ENCODE measurements at places on chromosomes 3 and 15.
A peak's percentile ranks its signal among the peaks of the same experiment; 100 is the strongest.

DNA sequence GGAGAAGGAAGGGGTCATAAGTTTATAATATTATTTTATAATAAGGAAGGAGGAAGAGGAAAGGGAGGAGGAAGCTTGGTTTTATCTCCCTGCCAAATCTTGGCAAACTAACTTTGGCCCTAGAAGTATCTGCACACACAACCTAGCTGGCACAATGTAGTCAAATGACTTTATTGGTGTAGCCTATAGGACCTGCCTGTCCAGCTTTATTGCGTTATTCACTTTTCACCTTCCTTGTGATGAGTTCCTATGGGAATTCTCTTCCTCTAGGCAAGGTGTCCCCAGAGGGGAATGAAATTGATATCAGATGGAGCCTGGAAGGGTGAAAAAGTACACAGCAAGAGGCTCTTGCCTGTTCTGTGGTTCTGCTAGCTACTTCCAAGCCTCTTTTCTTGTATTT is 111.2 kb upstream of the SLC25A36 start:
- DNase-seq, result no peak

GRCh38 chr15:63749330-63749942 is 84.3 kb downstream of the HERC1 start:
- no peak for DNase-seq

- DNase-seq, result no peak
Measured at GRCh38 chr3:113508966-113509365, 6.0 kb downstream of the SPICE1 start.

GRCh38 chr3:115961380-115961779 is 338.1 kb downstream of the GAP43 start:
- DNase-seq, result no peak

- DNase-seq, result no peak
Measured at GRCh38 chr3:197372047-197372661, 73.7 kb upstream of the DLG1 start.

DNA sequence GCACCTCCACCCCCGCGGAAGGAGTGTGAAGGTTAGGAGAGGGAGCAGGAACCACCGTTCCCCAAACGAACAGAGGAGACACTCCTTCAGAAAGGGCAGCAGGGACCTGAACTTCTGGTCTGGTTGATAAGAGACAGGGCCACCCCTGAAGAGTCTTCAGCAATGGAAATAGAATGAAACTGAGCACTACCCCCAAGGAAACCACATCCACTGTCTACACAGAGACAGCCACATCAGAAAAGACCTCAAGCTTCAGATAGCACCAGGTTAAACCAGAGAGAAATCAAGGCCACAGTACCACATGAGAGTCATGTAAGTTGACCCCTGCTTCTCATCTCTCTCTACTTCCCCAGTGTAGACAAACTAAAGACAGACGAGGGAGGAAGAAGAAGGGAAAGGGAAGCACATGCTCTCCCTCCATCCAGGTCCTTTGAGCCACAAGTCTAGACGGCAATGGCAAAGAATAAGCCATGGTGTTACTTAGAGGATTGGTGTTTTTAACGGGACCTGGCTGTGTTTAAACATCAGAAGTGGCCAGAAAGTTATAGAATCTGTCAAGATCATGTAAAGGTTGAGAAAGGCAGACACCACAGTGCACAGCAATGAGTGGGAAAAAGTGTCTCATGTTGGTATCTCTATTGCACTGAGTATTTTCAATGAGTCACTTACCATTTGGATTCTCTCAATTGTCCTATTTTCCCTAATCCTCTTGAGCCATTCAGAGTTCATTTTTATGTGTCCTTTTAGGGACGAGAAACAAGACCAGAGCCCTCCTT is 31.4 kb upstream of the CTNNB1 start:
- no peak for DNase-seq

DNA sequence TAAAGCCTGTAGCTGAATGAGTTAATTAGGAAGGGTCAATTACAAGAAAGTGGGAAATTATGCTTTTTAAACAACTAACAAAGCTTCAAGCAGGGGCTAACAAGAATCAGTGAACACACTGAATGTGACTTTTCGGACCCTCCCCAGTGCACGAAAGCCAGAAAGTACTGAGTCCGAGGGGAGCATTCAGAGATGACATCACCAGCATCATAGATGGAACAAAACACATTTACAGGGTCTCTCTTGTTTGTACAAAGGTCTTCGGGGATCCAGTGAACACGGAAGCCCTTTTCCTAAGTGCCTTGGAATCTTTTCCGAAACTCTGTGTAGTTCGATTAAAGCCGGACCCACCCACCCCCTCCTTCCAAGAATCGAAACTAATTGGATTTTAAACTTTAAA is 829 bp downstream of the DCP1A start:
- no peak for DNase-seq

- peak; percentile 68 for DNase-seq
Measured at GRCh38 chr3:46098319-46098761, 71.1 kb upstream of the XCR1 start.

DNA sequence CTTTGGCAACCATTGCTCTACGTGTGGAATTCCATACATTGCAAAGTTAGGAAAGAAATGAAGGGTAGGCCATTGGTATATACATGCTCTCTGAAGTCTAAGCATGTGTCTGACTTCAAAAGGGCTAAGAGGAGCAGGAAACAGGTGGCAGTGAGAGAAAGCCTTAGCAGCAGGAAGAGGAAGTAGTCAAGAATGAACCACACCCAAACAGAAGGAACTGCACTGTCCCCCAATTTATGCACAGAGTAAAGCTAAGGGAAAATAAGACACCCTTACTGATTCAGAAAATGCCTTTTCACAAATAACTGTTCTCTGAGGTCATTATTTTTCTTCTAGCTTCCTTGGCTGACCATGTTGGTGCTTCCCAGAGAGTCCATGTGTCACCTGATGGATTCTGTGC is 575.4 kb downstream of the NTRK3 start:
- DNase-seq, result no peak

DNA sequence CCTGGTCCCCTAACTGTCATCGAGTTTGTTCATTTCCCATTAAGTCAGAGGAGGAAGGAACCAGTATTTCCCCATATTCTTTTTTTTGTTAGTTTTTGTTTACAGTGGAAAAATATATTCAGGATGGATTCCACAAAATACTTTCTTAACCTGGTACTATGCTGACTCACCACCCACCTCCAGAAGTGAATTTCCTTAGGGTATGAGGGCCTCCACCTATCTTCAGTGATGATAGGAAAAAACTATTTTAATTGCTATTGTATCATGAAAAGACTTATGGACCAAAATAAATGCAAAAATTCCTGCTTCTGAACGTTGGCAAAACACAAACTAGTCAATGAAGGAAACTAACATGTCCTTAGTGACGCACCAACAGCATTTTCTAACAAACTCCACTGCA is 64.2 kb upstream of the FOXP1 start:
- no peak for DNase-seq

GRCh38 chr3:189883113-189883753 is 237.5 kb downstream of the P3H2 start:
- no peak for DNase-seq

DNA sequence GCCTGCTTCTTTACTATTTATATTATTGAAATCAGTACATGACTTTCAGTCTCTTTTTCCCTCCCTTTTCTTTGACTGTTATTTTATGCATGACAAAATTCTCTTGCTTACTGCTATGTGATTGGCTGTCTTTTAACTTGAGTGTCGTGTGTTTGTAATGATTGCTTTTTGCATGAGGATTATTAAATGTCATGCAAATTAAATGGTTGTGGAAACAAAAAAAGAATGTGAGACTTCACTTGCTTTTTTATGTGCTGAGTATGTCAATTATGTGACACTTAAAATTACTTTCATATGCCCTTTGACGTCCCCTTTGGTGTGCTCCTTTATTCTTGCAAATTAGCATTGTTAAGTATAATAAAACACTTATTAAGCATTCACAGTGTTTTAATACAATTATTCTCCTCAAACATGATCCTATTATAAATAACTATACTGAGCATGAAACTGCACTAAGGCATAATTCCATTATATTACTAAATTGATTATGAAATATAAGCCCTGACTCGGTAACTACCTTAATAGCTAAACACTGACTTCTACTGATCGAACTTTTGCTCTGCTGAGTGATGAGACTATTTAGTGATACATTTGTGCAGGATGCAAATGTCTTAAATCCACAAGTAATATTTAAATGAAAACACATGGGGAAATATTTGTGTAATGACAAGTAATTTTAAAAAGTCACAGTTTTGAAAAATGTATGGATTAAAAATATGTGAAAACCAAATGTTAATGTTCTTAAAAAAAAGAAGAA is 401.7 kb downstream of the NLGN1 start:
- no peak for DNase-seq

DNA sequence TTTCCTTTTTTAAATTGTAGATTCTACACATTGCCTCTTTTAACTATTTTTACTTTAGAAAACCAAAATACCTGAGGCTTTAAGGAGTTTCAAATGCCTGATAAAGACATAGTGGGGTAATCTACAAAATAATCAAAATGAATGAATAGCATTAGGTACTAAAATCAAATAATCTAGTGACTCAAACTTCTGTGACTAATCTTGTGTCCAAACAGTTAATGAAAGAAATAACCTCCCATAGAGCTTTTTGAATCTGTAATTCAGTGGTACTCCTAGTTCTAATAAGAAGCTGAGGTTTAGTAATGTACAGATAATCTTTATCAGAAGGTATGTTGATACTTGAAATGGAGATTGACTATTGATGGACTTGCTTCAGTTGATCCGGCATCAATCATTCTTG is 53.0 kb downstream of the DTWD1 start:
- no peak for DNase-seq

GRCh38 chr15:36232491-36232890 is 346.9 kb upstream of the CDIN1 start:
- DNase-seq, result no peak

GRCh38 chr15:34855413-34855812 is 60.1 kb upstream of the ACTC1 start:
- DNase-seq, result no peak

- no peak for DNase-seq
Measured at GRCh38 chr3:28399206-28399605, 50.6 kb upstream of the AZI2 start.

- no peak for DNase-seq
Measured at GRCh38 chr3:125191256-125191655, 21.3 kb downstream of the SLC12A8 start.

DNA sequence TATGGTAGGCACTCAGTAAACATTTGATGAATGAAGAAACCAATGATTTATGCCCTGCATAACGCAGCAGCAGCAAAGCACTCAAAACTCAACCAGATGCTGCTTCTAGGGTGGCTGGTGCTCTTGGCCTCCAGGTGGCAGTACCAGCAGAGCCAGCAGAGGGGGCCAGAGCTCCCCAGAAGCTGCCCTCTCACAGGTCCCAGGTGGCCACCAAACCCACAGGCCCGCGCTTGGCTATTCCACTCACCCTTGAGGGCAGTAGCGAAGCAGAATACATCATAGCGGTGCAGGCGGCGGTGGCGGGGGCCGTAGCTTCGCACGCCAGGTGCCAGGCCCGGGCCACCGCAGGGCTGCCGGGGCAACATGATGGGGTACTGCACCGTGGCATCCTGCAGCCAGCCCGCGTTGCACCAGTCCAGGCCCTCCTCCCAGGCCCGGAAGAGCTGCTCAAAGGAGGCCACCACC is 16.6 kb downstream of the HAPLN3 start:
- DNase-seq, result no peak

GRCh38 chr3:74107451-74107850 is 482.7 kb upstream of the PDZRN3 start:
- no peak for DNase-seq

GRCh38 chr15:100156201-100156600 is 185.6 kb downstream of the ADAMTS17 start:
- DNase-seq, result no peak

- DNase-seq, result no peak
Measured at GRCh38 chr3:48356419-48356818, 15.6 kb upstream of the FBXW12 start.

DNA sequence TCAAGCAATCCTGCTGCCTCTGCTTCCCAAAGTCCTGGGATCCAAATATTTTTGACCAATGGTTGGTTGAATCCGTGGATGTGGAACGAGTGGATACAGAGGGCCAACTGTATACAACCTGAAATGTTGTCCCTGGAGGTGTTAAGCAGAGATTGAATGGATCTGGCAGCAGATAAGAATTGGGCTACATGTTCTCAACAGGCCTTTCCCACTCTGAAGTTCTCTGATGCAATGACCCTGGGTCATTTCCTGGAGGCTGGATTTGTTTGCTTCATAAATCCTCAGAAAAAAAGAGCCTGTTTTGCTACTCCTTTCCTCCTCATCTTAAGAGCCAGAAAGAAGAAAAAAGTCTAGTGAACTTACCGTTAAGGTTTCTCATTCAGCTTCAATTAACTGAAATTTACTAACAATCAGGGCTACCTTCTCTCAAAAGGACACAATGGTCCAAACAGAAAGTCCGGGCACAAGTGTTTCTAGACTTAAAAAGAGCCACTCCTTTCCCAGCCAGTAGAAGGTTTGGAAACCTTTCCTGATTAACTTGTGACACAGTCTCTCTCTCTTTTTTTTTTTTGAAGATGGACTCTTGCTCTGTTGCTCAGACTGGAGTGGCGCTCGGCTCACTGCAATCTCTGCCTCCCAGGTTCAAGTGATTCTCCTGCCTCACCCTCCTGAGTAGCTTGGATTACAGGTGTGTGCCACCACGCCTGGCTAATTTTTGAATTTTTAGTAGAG is 6.5 kb downstream of the ARHGEF3 start:
- no peak for DNase-seq

- peak; percentile 47 for DNase-seq
Measured at GRCh38 chr3:189144645-189145044, 27.1 kb upstream of the TPRG1 start.

DNA sequence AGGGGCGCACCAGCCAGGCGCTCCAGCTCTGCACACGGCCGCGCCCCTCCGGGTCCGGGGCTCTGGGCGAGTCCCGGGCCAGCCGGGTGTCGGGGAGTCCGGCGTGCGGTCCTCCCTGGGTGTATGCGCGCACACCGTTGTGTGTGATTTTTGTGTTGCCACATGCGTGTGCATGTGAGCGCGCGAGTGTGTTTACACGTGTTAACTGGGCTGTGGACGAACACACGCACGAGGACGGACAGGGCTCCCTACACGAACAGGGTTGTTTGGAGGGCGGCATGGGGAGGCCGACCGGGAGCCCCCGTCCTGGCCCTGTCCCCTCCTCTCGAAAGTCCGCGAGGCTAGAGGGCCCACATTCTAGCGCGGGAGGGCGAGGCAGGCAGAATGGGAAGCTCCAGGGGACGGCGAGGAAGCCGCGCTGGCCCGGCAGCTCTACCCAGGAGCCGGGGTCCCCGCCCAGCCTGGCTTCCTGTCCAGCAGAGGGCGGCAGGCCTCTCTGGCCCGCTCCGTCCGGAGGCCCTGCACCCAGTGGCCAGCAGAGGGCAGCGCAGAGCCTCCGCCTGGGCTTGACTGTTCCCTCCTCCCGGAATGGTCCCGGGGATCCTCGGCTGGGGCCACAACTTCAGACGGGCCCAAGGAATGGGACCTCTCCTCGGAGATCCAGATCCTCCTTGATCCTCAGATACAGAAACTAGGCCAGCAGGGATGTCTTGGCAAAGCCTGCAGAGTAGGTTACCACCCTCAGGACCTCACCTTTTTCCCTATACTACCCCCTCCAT is 611 bp upstream of the LINGO1 start:
- DNase-seq, result peak; percentile 59

- DNase-seq, result no peak
Measured at GRCh38 chr3:149170672-149171071, 41.2 kb downstream of the HPS3 start.

Measured in CD4-positive, alpha-beta T cell treated with Interleukin-15 for 1 hour (primary cell).